CD4-positive, alpha-beta T cell (primary cell): ENCODE measurements at places on chromosomes 6 and 20.

GRCh38 chr6:27865850-27866356 is 46.3 kb downstream of the OR2B2 start:
- no peak for DNase-seq

GRCh38 chr20:54323227-54323734 is 115.4 kb downstream of the PFDN4 start:
- DNase-seq: no peak

DNA sequence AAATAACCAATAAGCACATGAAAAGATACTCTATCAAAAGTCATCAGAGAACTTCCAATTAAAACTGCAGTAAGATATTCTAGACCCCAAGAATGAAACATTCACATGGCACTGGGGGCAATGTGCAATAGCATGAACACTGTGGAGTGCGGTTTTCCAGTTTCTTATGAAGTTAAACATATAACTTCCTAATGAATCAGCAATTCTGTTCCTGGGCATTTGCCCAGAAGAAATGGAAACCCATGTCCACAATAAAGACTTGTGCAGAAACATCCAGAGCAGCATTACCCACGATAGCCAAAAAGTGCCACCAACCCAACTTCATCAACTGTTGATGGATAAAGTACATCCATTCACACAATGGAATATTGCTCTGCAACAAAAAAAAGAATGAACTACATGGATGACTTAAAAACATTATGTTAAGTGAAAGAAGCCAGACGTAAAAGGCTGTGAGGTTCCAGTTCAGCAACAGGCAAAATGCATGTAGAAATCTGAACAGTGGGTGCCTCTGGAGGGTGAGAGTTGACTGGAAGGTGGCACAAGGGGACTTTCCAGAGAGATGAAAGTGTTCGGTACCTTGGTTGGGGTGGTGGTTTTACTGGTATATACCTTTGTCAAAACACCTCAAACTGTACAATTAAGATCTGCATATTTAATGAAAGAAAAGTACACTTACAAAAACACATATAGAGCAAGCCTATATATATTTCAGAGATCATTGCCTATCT is 207.2 kb upstream of the ECI2 start:
- no peak for DNase-seq

DNA sequence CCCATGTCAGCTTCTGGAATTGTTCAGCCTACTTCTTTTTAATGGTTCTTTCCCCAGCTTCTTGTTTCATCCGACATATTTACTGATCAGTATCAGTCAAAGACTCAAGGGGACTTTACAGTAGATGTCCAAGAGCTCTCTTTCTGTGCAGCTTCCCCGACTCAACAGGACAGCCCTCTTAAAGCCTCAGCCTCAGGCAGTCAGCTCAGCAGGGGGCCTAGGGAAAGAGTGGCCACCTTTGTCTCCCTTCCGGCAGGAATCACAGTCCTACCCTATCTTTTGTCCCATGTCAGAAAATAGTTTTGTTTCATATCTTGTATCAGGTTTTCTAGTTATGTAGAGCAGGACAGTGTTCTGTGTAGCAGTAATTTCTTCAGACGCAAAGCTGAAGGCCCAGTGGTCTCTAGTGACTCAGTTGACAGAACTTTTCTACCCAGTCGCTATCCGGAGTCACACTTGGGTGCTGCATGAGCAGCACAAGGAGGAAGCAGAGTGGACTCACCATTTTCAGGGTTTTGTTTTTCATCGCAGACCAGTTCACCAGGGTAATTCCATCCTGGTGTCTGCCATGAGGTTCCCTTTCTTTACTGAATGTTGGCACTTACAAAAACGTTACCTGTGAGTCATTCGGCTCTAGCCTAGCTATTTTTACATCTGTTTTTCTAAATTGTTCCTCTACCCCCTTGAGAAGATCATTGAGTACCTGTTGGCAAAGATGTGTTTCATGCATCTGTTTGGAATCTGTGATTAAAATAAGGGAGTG is 47.7 kb downstream of the SPATA2 start:
- no peak for DNase-seq

GRCh38 chr6:139640921-139641320 is 266.5 kb upstream of the CITED2 start:
- DNase-seq: no peak

DNA sequence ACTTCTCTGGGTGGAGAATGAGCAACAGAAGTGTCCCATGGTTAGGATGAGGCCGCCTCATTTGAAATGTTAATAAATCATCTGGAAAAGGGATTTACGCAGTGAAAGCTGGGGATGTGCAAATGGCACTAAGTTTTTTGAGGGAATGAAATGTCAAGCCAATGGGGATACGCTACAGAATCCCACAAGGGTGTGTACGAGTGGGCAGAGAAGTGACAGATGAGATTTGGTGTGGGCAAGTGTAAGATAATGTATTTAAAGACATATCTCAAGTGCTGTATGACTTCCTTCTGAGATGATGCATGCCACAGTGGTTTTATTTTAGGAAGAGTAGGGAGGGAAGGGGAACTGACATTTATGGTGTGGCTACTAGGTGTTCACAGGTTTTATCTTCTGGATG is 100.6 kb downstream of the LRFN2 start:
- no peak for DNase-seq

DNA sequence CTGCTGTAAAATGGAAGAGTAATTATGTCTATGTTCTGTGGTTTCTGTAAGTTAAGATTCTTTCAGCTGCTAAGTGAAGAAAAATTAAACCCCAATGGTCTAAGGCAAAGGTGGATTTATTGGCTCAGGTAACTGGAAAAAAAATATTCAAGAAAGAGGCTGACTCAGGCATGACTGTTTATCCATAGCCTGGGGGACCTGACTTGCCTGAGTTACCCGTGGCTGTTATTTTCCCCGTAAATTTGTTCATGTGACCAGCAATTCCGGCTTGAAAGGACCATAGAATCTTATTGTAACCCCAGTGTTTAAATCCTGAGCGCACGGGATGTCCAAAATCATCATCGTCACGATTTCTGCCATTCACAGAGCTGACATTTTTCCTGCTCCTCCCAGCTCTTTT is 32.3 kb upstream of the SULF2 start:
- no peak for DNase-seq

- DNase-seq: no peak
Observed at GRCh38 chr6:16157492-16157891, 28.6 kb downstream of the MYLIP start.

DNA sequence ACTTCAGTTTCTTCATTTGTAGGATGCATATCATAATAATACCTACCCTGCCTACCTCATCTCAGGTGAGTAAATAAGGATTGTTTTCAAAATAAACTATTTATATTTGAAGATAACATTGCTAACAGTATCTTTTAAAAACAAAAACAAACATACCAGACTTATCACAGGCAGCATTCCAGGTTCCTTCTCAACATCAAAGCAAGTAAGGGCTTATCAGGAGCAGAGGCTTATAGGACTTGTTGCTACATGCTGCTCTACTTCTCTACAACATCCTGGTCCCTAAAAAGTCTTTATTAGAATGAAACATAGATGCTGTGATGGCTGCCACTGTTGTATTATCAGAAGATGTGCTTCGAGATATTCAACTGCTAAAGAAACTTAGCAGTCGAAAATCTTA is 149.2 kb upstream of the PRDM1 start:
- no peak for DNase-seq

DNA sequence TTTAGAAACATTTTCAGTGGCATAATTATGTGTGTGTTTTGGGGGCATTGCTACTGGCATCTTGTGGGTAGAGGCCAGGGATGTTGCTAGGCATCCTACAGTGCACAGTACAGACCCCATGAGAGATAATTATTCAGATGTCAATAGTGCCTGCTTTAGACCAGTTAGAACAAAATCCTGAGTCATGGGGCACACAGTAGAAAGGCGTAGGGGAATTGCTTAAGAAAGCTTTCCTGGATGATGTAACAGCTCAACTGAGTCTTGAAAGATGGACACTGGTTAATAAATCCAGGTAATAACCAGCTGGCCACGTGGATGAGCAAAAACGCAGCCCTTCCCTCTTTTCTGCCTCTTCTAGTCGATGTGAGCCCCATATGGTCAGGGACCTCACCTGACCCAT is 51.1 kb downstream of the KCNB1 start:
- DNase-seq: no peak

DNA sequence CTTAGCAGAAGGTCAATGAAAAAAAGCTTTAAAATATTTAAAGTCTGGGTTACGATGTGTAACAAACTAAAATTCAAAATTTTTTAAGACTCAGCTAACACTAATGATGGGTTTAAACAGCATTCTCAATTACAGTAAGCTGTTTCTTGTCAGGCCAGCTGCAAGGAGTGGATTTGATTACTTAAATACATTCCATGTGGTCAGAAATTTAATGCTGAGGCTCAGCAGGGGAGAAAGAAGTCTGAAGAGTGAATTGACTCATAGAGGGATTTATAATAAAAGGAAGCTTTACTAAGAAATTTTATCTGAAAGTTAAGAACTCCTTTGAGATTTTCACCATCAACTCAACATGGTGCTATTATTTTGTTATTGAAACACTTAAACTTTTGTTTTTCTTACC is 398.6 kb downstream of the KHDRBS2 start:
- no peak for DNase-seq

DNA sequence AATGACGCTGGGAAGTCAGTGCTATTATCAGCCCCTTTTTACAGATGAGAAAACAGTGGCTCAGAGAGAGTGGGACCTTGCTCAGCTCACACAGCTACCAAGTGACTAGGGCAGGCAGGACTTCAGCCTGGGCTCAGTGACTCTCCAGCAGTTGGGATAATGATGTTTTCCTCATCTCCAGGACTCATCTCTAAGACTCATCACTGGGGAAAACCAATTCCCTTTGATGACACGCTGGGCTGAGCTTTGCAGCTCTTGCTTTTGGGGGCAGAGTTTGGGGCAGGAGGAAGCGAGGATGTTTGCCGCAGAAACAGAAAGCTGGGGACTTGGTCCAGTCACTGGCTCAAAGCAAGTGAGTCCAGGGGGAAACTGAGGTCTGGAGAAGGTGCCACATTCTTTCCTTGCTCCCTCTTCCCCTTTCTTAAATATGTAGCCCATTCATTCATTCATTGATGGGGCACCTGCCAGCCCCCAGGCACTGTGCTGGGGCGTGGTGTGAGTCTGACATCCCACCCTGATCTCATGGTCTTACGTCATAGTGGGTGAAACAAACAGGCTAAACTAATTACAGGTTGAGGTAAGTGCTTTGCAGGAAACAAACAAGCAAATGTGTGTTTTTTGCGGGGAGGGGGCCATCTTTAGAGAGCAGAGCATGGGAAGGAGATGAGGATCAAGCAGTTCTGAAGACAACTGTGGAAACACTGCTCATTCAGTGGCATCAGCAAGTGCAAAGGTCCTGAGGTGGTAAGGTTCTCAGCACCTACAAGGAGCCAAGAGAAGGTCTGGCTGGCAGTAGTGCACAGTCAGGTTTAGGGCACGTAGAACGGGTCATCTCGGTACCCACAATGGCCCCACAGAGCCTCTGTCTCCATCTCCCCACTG is 74.4 kb upstream of the PMEPA1 start:
- DNase-seq: no peak

- DNase-seq: no peak
Observed at GRCh38 chr6:43303751-43304331, 4.8 kb downstream of the CRIP3 start.

DNA sequence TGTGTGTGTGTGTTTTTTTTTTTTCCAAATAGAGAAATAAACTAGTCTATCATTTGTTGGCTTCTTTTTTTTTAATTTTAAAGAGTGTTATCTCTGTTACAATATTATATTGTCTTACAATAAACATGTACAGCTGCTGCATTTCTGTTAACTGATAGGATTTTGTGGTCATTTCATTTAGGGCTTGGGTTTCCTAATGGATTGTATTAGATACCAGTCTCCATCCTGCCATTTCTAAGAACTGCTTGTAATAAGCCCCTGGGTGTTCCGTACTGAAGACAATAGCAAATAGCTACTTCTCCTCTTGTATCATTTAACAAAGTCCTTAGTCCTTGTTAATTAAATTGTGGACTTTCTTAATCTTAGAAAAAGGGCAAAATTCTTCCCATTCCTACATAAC is 45.7 kb downstream of the SOBP start:
- no peak for DNase-seq

DNA sequence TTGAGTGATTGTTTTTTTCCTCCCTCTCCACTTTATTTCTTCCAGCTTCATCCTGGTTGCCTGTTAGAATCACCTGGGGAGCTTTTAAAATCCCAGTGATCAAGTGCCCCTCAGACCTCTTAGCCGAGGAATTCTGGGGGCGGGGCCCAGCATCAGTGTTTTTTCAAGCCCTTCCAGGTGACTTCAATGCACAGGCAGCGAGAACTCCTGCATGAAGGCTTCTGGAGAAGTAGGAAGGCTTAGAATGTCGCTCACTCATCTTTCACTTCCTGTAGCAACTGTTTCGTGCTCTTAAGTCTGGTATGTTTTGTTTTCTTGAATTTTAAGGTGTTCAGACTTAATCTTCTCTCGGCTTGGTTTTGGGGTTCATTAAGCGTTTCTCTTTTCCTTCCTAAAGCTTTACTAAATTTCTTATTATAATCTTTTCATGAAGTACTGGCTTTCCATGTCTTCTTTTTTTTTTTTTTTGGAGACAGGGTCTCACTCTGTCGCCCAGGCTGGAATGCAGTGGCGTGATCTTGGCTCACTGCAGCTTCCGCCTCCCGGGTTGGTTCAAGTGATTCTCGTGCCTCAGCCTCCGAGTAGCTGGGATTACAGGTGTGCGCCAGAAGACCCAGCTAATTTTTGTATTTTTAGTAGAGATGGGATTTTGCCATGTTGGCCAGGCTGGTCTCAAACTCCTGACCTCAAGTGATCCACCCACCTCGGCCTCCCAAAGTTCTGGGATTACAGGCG is 30.9 kb upstream of the TULP1 start:
- no peak for DNase-seq

- no peak for DNase-seq
Observed at GRCh38 chr20:10402938-10403608, 30.9 kb downstream of the MKKS start.

DNA sequence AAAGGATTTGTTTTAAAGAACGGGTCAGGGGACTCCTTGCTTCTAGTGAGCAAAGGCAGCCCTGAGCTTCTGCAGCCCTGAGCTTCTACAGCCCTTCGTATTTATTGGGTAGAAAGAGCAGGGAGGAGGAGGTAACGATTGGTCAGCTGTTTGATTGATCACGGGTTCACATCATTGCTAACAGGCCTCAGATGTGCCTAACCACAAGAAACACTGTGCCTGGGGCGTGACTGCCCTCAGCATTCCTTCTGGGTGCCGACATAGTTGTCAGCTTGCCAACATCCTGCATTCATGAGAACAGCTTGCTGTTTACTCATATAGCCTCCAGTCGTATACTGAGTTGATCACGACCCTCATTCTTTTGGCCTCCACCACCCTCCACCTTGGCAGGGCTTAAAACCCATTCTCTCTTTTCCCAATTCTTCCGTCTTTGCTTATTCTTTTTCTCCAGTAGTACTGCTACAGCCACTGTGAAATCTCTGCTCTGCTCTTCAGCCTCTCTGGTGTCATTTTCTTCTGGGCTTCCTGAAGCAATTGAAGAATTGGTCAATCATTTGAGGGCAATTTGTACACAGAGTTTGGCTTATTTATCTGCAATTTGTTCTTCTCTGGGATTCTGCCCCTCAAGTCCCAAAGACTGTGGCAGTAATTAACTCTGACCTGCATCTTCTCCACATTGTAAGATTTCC is 25.4 kb upstream of the NOP56 start:
- no peak for DNase-seq

GRCh38 chr6:46927066-46927465 is 5.3 kb upstream of the ADGRF5 start:
- no peak for DNase-seq
